ENCODE measurements at places on chromosomes 4 and X. TPM values are rescaled to one million over a fixed set of nuclear protein-coding genes. Genes with fewer than 3 reads are reported as not detected.

DNA sequence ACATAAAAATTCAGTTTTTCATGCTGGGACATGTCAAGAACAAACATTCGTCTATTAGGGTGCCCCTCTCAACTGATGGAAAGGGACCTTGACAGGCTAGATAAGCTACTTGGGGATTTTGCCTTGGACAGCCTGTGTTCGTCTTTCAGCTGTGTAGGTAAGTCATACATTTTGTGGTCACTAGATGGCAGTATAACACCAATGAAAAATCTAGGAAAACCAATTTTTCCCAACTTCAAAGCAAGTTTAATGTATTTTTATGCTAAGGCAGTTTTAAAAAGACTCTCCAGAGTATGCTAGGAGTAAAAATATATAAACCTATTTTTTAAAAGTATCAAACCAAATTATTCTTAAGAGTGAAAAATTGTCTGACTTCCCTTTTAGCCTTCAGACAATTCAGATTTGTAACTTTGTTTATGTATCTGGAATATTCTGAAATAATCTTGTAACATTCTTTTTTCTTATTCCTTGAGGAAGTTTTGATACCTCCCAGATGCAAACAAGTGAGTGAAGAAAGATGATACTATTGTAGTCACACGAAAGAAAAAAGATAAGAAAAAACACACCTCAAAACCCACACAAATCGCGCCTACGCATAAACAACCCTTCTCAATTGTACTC, 158.3 kb downstream of the CPE start:
- DNase-seq, result no peak
- H3K27me3 ChIP-seq, result peaks cover 3% of the 10 kb centered on the region
- H3K27ac ChIP-seq, result no peak overlapping the region
- no peak overlapping the region for H3K4me3 ChIP-seq

DNA sequence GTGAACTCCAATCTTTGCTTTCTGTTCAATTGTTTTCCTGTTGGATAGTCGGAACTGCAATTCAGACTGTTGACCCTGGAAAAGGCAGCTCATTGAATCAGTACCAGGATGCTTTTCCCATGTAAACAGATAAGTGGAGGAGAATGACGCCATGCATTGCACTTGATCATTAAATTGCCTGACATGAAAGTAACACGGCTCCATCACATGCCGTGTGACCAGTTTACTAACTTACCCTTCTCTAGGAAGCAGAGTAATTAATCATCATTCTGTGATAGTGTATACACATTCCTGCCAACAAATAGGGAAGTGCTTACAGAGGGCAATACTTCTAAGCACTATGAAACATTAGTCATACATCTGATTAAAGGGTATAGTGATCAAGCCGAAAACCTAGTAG, 101.4 kb downstream of the PPARGC1A start:
- H3K27me3 ChIP-seq, result peaks cover 2% of the 10 kb centered on the region
- H3K4me3 ChIP-seq, result no peak overlapping the region
- no peak for DNase-seq

- no peaks in the 10 kb centered on the region for H3K36me3 ChIP-seq
- no peak overlapping the region for H3K27ac ChIP-seq
- peaks cover 23% of the 10 kb centered on the region for H3K27me3 ChIP-seq
- no peaks in the 10 kb centered on the region for H3K4me1 ChIP-seq
- no peak overlapping the region for H3K4me3 ChIP-seq
These were observed 17.7 kb upstream of the CPE start for GRCh38 chr4:165360985-165361670.

PNCK gene
- not detected for total RNA-seq

Data from naive thymus-derived CD8-positive, alpha-beta T cell (primary cell).